ENCODE measurements at places on chromosomes 13 and 19. TPM values are rescaled to one million over a fixed set of nuclear protein-coding genes. Genes with fewer than 3 reads are reported as not detected.

POU2F2 gene
- under 0.01 TPM for total RNA-seq

CAMSAP3 gene
- total RNA-seq: not detected

HS6ST3 gene
- under 0.01 TPM for total RNA-seq

JSRP1 gene
- total RNA-seq: 0.72 TPM

RFXANK gene
- total RNA-seq: 47.4 TPM

ZNF729 gene
- not detected for total RNA-seq

CFAP97D2 gene
- total RNA-seq: not detected

CRX gene
- not detected for total RNA-seq

FLT1 gene
- total RNA-seq: under 0.01 TPM

DNA sequence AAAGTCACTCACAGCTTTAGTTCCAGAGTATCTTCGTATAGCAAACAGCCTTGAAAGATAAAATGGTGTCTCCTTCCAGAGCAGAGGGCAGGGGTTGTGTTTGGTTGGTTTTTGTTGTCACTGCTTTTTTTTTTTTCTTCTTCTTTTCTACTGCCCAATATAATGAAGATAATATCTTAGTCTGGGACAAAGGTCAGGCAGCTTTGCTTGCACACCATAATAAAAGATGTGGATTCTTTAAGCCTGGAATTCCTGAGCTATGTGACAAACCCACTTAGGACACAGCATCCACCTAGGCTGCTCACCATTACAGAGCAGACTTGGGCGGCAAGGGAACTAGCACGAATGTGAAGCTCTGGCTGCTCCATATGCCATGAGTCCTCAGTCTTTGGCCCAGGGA is 165.6 kb upstream of the MIR17HG start:
- H3K4me3 ChIP-seq: no peak overlapping the region
- H3K36me3 ChIP-seq: no peaks in the 10 kb centered on the region
- H3K27ac ChIP-seq: no peak overlapping the region
- DNase-seq: no peak
- no peaks in the 10 kb centered on the region for H3K4me1 ChIP-seq
- no peaks in the 10 kb centered on the region for H3K27me3 ChIP-seq

GRCh38 chr13:23671377-23671776 is 101.2 kb downstream of the TNFRSF19 start:
- H3K4me3 ChIP-seq: no peak overlapping the region
- peaks cover 60% of the 10 kb centered on the region for H3K4me1 ChIP-seq
- peak overlapping the region; percentile 97 for H3K27ac ChIP-seq
- no peaks in the 10 kb centered on the region for H3K27me3 ChIP-seq
- H3K36me3 ChIP-seq: peaks cover 18% of the 10 kb centered on the region

DNA sequence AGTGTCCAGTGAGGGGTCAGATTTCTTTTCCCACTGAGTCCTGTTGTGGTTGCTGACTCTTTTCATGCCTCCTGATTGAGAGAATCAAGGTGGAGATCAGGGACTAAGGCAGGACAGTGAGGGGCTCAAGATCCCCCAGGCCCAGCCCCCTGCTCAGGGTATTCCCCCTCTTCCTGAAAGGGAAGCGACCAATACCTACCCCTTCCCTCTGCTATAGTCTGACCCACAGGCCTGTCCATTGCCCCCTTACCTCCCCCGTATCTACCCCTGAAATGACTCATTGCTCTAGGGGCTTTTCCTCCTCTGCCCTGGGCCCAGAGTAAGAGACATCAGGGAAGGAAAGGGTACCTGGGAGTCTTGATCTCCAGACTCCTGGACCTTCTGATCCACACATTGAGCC is 1320.5 kb downstream of the UQCRFS1 start:
- DNase-seq: no peak
- H3K4me1 ChIP-seq: no peaks in the 10 kb centered on the region
- H3K27me3 ChIP-seq: no peaks in the 10 kb centered on the region
- no peaks in the 10 kb centered on the region for H3K36me3 ChIP-seq
- H3K27ac ChIP-seq: no peak overlapping the region

- no peak overlapping the region for H3K27ac ChIP-seq
- no peaks in the 10 kb centered on the region for H3K27me3 ChIP-seq
- H3K4me3 ChIP-seq: no peak overlapping the region
- no peak for DNase-seq
Observed at GRCh38 chr13:102878481-102878880, 32.6 kb downstream of the ERCC5 start.

GRCh38 chr19:38252385-38252784 is 3.8 kb downstream of the PPP1R14A start:
- no peak overlapping the region for H3K27ac ChIP-seq
- peaks cover 8% of the 10 kb centered on the region for H3K27me3 ChIP-seq
- H3K36me3 ChIP-seq: no peaks in the 10 kb centered on the region
- H3K4me3 ChIP-seq: no peak overlapping the region

DNA sequence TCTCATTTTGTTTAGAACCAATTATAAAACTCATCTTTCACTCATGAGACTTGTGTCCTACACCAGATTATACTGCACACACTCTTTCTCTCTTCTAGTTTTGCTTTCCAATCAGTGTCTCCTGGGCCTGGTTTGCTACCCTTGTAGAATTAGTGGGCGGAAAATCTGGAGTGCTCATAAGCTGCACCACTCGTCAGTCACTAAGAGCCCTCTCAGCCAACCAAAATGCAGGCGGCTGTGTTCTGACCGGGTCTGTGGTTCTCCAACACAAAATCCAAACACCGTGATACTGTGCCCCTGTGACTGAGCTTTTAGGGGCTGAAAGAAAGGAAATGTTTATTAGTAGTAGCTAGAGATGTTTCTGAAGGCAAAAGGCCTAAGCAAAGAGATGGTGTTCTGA is 83.7 kb upstream of the OBI1 start:
- H3K27ac ChIP-seq: no peak overlapping the region
- H3K27me3 ChIP-seq: no peaks in the 10 kb centered on the region
- no peaks in the 10 kb centered on the region for H3K36me3 ChIP-seq

DNA sequence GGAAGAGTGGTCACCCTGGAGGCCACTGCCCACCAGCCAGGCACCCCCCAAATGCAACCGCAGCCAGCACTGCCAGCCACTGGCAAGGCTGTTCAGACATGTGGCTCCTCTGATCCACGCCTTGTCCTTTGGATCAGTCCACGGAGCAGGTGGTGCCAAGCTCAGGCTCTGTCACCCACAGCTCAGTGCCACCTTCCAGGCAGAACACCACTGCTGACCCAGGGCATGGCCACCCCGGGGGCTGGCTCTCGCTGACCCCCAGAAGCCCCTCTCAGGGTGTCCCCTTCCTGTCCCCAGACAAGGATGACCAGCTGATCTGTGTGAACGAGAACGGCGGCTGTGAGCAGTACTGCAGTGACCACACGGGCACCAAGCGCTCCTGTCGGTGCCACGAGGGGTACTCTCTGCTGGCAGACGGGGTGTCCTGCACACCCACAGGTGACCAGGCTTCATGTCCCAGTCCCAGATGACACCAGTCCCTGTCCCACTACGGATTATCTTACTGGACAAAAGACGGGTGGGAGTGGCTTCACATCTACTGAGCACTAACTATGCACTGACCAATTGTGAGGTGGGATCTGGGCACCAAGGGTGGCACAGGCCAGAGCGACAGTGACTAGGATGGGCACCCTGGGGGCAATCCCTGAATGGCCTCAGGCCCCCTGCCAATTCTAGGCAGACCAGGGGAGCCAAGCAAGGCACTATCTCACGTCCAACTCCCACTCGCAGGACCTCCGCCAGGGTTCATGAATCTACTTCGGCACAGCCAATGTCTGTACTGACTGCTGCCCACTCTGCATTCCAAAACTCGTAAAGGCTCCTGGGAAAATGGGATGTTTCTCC is 7.0 kb upstream of the F10 start:
- peak; percentile 74 for DNase-seq
- H3K27me3 ChIP-seq: peaks cover 5% of the 10 kb centered on the region
- H3K4me3 ChIP-seq: no peak overlapping the region
- H3K27ac ChIP-seq: no peak overlapping the region

DNA sequence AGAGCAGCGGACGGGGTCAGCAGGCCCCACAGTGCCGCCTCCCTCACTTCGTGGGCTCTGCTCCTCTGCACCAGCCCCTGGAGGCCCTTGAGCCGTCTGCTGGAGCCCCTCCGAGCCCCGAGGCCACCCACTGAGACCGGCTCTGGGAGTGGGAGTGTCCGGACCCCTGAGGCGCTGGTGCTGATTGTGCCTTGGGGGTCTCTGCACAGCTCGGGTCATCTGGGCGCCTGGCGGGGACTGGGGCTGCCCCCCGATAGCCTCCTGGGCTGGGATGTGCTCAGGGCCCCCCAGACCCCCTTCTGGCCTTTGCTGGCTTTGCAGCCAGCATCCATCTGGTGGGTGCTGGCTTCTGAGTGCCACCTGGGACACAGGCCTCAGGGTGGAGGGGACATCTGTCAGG is 15.4 kb downstream of the CBARP start:
- no peaks in the 10 kb centered on the region for H3K27me3 ChIP-seq
- peaks cover 22% of the 10 kb centered on the region for H3K36me3 ChIP-seq
- H3K27ac ChIP-seq: no peak overlapping the region
- H3K4me1 ChIP-seq: no peaks in the 10 kb centered on the region
- DNase-seq: no peak

DNA sequence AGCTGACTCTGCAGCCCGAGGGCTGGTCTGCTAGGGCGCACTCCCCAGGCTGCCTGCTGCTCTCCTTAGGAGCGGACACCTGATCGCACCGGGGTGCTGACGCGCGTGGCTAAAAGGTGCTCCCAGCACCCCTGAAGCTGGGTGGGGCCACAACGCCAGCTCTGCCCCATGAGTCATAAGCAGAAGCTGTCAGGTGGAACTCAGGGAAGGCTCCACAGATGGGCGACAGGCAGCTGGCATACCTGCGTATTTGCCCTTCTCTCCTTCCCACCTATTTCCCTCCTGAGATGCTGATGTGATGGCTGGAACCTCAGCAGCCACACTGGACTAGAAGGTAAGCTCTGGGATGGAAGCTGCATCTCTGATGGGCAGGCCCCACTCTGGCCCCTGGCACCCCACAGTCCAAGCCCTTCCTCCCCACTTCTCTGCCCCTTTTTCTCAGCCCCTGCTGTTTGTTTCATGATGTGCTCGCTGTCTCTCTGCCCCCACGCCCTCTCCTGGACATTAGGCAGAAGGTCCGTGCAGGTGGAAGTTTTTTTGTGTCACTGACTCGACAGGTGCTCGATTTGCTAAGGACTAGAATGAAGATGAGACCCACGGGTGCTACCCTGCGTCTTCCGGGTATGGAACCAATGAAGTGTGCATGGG is 30.3 kb upstream of the CACTIN start:
- H3K36me3 ChIP-seq: peaks cover 24% of the 10 kb centered on the region
- no peaks in the 10 kb centered on the region for H3K27me3 ChIP-seq
- DNase-seq: no peak
- no peak overlapping the region for H3K4me3 ChIP-seq
- no peak overlapping the region for H3K27ac ChIP-seq

GRCh38 chr13:110593430-110594130 is 21.8 kb upstream of the NAXD start:
- no peaks in the 10 kb centered on the region for H3K36me3 ChIP-seq
- DNase-seq: no peak
- no peak overlapping the region for H3K4me3 ChIP-seq
- no peak overlapping the region for H3K27ac ChIP-seq
- H3K27me3 ChIP-seq: no peaks in the 10 kb centered on the region

DNA sequence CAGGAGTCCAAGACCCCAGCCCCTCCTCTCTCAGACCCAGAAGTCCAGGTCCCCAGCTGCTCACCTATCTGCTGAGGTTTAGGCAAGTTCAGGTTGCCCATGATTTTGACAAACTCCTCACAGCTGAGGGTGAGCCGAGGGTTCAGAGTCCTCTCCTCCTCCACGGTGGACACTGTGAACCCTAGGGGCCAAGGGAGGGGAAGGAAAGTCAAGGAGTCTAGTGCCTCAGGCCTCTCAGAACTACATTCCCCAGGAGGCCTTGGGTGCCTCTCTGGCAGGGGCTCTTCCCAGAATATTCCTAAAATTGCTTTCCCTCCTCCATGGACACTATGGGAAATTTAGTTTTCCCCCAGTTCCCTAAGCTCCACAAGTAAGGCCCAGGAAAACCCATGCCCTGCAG is 3.3 kb upstream of the PHLDB3 start:
- peak; percentile 38 for DNase-seq
- peaks cover 7% of the 10 kb centered on the region for H3K4me1 ChIP-seq
- H3K27me3 ChIP-seq: no peaks in the 10 kb centered on the region
- no peak overlapping the region for H3K4me3 ChIP-seq
- no peak overlapping the region for H3K27ac ChIP-seq

GRCh38 chr13:50645092-50645491 is 198.4 kb downstream of the DLEU7 start:
- H3K27me3 ChIP-seq: no peaks in the 10 kb centered on the region
- H3K4me1 ChIP-seq: peaks cover 18% of the 10 kb centered on the region
- no peaks in the 10 kb centered on the region for H3K36me3 ChIP-seq
- H3K4me3 ChIP-seq: no peak overlapping the region

- H3K4me3 ChIP-seq: no peak overlapping the region
- H3K4me1 ChIP-seq: no peaks in the 10 kb centered on the region
- no peak for DNase-seq
- no peaks in the 10 kb centered on the region for H3K36me3 ChIP-seq
- no peaks in the 10 kb centered on the region for H3K27me3 ChIP-seq
Observed at GRCh38 chr13:38883783-38884182, 106.8 kb downstream of the STOML3 start.

DNA sequence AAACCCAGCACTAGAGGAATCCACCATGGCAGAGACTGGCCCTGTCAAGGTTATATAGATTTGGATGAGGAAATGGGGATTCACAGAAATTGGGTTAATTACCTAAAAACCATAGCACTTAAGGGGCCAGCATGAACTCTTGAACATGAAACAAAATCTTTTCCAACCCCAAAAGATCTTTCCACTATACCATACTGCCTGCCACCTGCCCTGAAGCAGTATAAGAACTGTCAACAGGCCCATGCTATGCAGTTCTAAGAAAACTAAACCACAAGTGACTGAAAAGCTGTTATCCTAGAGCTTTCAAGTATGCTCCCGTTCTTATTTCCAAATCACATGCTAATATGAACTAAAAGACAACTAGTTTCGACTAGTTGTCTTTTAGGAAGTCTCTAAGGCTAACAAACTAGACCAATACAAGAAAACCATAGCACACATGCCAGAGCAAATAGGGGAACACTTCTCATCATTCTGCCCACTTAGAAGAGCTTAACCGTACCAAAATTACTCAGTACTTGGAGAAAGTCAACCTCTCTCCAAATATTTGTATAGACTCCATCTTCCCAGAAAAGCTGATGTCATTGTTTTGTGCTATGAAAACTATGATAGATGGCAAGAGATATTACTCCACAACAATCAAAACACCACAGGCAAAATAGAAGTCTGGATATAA is 27.5 kb downstream of the HSPH1 start:
- H3K36me3 ChIP-seq: peaks cover 37% of the 10 kb centered on the region
- no peak overlapping the region for H3K27ac ChIP-seq
- peaks cover 5% of the 10 kb centered on the region for H3K27me3 ChIP-seq
- H3K4me3 ChIP-seq: no peak overlapping the region
- no peak for DNase-seq
- H3K4me1 ChIP-seq: no peaks in the 10 kb centered on the region

- no peak for DNase-seq
- H3K27me3 ChIP-seq: no peaks in the 10 kb centered on the region
- H3K4me1 ChIP-seq: peaks cover 17% of the 10 kb centered on the region
- peak overlapping the region; percentile 85 for H3K4me3 ChIP-seq
- peaks cover 8% of the 10 kb centered on the region for H3K36me3 ChIP-seq
- H3K27ac ChIP-seq: peak overlapping the region; percentile 5
Observed at GRCh38 chr19:31347354-31347753, 1.9 kb downstream of the TSHZ3 start.

All from osteoblast (primary cell).